ENCODE measurements at places on chromosomes 16 and 17.

DNA sequence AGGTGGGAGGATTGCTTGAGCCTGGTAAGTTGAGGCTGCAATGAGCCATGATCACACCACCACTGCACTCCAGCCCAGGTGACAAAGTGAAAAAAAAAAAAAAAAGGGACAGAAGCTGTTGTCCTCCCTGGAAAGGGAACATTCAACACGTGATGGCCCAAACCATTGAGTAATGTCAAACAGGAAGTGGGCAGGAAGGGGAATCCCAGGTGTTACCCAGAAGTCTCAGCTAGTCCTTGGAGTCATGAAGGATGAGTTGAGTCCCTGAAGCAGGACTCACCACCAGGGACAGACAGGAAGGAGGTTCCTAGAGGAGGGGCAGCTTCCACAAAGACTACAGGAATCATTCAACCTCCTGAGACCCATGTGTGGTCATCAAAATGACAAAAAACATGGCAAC is 19.8 kb upstream of the CMIP start:
- no peak for DNase-seq

DNA sequence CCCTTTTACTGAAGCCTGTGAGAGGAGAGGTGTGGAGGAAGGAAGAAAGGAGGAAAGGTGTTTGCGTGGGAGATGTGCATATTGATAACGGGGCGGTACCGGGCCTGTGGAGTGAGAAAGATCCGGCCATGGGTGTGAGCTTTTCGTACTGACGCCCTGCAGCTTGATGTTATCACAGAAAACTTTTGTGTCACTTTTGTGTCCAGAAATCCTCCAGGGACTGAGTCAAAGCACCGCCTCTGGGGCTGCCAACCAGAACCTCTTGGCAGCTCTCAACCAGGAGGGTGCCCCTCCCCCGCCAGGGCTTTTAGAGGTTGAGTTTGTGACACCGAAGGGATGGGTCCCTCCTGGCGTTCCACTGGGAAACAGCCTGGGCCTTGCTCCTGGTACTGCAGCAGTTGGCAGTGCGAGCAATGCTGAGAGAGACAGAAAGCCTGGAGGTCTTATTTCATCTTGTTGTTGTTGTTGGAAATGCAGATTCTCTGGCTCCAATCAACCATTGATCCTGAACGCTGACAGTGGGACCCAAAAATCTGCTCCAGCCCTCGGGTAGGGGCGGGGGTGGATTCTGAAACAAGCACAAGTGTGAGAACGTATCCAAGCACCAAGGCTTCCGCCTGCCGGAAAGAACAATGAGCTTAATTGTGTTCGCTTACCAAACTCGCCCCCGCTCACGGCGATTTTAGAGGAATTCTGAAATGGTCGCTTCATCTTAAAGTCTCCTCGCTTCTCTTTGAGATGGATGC is 65.0 kb downstream of the CRISPLD2 start:
- no peak for DNase-seq

DNA sequence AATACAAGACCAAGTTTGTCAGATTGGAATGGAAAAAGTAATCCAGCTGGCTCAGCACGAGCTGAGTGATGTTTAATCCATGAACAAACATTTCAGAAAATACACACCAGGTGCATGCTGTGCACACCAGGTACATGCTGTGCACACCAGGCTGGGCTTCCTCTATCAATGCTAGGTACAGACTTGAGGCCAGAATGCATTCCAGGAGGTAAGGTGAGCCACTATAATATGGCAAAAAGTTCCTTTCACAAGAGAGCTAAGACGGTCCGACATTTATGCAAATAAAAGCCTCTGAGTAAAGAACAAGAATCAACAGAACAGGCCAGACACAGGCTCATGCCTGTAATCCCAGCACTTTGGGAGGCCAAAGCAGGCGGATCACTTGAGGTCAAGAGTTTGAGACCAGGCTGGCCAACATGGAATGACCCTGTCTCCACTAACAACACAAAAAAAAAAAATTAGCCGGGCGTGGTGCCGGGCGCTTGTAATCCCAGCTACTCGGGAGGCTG is 128.2 kb downstream of the ZNF778 start:
- no peak for DNase-seq

DNA sequence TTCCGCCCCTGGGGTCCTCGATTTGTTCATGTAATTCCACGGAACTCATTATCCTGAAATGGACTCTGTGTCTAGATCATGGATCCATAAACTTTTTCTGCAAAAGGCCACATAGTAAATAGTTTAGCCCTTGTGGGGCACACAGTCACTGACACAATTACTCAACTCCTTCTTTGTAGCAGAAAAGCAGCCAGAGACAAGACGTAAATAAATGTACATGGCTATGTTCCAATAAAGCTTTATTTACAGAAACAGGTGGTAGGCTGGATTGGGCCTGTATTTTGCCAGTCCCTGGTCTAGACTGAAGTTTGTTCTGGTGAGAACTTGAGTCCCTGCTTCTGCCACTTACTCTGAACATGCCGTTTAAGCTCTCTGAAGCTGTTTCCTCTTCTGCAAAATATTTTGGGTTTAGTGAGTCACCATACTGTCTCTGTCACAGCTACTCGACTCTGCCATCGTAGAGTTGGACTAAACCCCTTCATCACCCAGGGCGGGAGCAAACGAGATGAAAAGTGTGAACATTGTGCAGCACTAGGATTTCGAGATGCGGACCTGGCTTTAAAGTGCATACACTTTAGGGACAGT is 61.9 kb upstream of the FOXF1 start:
- no peak for DNase-seq

GRCh38 chr16:21590287-21590686 is 9.1 kb upstream of the METTL9 start:
- no peak for DNase-seq

DNA sequence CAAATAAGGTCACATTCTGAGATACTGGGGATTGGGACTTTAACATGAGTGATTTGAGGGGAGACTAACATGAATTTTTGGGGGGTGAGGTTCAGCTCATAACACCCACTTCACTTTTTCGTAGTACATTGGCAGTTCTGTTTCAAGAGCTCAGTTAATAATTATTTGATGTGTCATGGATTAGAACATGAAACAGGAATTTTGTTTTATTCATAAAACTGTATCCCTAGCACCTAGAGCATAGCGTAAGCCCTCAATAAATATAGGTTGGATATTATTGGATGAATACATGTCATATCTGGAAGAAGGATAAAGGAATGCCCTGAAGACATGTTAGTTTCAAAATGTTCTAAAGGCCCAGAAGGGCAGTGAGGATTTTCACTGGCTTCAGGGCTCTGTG is 119.8 kb downstream of the PRKCA start:
- DNase-seq = no peak

- no peak for DNase-seq
Observed at GRCh38 chr16:11417487-11417886, 72.2 kb downstream of the RMI2 start.

- DNase-seq = no peak
Observed at GRCh38 chr17:32697728-32698625, 178.9 kb downstream of the MYO1D start.

DNA sequence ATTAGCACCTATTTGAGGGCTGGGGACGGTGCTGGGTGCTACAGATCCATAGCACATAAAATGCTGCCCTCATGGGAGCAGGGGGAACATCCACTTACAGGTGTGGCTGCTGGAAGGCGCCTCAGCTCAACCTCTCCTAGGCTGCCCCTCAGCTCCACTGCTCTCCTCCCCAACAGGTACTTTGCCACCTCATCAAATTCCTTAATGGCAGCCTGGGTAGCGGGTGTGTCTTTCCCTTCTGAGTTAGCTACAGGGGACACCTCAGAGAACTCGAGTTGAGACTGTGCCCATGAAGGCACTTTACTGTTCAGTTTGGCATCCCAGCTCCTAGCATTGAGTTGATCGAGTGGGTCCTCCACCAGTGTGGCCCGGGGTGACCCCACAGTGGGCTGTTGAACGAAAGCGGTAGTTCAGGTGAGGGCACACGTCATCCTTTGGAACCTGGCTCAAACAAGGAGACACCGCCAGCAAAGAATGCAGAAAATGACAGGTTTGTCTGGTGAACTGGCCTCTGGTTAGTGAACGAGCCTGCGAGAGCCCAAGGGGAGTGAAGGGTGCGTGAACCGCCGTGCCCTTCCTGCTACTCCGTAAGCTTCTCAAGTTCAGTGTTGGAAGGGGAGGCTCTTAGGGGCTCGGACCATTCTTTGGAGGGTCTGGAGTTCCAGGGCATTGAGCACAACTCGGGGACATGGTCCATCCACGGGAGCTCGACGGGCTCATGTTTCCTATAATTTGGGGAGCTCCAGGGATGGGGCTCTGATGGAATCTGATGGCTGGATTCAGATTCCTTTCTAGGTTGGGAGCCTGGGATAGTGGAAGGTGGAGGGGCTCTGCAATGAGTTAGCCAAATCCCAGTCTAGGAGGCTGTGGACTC is 3.5 kb upstream of the CMIP start:
- DNase-seq = no peak
